Activated CD4-positive, alpha-beta T cell treated with anti-CD3 and anti-CD28 coated beads for 1 hour (primary cell): ENCODE measurements at places on chromosomes 11 and 22.

DNA sequence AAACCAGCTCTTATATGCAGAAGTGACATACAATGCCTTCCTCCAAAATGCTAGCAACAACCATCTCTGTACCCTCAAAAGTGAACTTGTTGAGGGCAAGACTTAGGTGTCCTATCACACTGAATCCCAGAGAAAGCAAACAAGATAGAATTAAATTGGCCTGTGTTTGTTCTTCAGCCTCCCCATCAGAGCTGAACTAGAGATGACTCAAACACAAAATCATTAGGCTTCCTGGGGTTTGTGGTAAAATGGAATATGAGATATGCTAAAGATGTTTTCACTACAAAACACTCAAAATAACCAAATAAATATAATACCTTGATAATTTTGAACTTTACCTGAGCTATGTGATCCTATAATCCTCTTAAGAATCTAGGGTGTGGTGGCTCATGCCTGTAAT lies 31.6 kb downstream of the ZNF214 start:
- no peak for DNase-seq

DNA sequence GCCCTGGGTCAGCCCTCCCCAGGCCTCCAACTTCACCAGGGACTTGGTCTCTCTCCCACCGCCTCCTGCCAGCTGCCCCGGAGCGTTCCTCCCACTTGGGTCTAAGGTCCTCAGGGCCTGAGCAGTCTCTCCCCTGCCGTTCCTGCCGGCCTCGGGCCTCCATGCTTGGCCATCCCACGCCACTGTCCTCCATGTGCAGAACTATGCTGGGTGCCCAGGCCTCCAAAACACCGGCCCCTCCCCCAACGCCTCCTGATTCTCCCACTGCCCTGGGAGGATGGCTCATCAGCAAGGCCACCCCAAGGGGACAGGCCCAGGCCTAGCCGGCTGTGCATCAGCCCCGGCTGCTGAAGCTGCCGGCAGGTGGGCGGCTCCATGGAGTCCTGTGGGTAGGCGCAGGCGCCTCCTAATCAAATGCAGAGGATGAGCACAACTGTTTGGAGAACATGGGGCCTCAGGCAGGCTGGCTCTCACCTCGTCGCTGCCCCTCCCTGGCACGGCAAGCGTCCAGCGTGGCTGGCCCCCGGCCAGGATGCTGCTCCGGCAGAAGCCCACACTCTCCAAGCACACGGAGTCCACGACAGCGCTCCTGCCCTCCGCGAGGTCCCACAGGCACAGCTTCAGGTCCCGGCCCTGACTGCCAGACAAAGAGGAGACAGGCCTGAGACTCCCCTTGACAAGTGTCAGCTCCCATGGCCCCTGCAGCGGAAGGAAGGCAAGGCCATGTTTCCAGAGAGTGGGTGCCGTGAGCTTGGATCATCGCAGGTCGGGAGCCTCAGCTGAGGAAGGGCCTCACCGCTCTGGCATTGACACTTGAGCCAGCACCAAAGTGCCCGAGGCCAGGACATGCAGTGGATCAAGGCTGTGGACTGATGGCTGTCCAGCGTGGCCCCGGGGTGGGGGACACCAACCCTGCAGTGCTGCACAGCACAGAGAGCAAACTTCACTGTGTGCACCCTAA lies 42.6 kb downstream of the GNB1L start:
- peak; percentile 4 for DNase-seq

DNA sequence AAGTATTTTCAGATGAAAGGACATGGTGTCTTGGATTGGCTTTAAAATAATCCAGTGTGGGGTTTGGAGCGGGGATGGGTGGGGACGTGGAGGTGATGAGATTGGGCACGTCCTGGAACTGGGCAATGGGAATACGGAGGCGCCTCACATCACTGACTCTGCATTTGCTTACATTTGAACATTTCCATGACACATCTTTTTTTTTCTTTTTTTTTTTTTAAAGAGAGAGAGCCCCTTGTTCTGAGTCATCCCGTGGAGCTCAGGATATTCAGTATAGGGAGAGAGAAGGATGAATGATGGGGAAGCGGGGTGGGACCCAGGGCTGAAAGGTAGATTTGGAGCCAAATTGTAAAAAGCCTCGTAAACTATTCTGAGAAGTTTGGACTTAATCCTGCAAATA lies 142.7 kb downstream of the FBXO7 start:
- no peak for DNase-seq

DNA sequence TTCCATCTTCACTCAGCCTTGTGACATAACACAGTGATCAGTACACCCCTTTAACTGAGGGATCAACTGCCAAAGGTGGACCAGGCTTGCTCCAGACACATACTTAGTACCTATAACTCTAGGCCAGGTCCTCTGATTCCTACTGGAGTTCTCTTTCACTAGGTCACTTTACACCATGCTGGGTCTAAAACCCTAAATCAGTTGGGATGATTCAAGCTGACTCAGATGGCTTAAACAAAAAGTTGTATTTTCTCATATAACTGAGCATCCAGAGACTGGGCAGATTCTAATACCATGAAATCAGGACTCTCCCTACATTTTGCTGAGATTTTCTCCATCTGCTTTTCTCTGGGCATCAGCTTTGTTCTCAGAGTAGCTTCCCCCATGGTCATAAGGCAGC lies 26.0 kb upstream of the FLI1 start:
- no peak for DNase-seq

DNA sequence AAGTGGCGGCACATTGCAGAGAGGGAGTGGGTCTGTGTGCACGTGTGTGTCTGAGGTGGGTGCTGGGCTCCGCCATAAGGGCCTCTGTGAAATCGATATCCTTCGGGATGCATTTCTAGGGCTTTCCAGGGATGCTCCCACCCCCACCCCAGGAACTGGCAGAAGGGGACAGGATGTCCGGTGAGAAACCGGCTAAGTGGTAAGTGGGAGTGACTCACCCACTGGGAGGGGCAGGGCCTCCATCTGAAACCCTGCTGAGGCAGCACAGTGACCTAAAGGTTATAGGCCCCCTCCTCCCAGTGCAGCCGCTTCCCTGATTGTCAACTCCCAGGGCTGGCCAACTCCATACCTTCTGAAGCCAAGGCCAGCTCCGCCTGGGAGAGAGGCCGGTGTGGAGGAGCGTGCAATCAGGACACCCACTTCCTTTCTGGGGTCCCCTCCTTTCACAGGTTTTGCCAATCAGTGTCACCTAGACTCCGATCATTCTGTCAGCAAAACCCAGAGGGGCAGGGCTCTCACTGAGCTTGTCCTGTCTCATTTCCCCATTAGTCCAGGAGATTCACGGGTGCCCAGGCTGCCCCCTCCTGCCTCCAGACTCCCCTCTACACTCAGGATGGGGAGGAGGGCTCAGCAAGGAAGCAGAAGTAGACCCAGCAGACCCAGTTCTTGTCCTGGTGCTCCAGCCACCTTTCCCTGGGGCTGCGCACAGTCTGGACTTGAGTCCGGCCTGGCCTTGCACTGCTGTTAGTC lies 44.5 kb downstream of the NECTIN1 start:
- DNase-seq, result no peak

GRCh38 chr22:33652615-33653014 lies 267.7 kb downstream of the LARGE1 start:
- no peak for DNase-seq

DNA sequence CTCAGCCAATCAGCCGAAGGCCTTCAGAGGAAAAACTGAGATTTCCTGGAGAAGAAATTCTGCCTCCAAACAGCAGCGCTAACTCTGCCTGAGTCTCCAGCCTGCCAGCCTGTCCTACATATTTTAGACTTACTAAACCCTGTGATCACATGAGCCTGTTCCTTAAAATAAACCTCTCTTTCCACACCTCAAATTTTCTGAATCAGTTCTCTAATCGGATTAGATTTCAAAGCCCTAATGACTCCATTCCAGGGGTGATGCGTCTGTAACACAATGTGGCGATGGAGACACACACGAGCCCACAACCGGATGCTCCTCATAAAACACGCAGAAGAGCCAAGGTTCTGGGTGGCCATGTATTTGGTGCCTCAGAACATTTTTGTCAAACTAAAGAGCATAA lies 1371.2 kb downstream of the BRD1 start:
- DNase-seq, result no peak

- no peak for DNase-seq
These were observed 516.6 kb downstream of the FAM181B start for GRCh38 chr11:82216927-82217570.

- no peak for DNase-seq
These were observed 9.9 kb downstream of the GVQW3 start for GRCh38 chr11:76391021-76391420.

DNA sequence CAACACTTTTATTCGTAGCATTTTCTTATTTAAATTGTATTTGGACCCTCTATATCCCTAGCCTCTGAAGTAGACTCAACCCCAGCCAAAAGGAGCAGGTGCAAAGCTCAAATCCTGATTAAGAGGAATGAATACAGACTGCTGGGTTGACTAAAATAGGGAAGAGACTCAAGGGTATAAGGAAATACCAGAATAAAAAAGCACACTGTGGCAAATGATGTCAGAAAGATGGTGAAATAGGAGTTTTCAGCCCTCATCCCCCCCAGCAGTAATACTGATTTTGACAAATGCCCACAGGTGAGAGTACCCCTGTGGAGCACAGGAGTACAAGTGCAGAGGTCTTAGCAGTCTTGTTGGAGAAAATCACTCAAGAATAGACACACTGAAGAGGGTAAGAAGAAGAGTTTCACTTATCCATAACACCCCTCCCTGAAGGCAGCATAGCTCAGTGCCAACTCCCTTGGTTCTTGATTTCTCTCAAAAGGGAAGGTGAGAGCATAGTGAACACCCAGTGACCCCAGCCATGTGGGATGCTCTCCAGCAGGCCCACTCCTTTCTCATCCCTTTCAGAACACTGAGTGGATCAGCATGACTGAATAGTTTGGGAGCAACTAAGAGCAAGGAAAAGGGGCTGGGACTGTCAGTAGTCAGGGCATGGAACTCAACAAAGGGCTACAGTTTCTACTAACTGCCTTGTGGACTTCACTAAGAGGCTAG lies 71.7 kb downstream of the TBC1D22A start:
- no peak for DNase-seq

GRCh38 chr11:33419924-33420323 lies 162.7 kb downstream of the HIPK3 start:
- no peak for DNase-seq

- no peak for DNase-seq
These were observed 38.2 kb downstream of the SHISA8 start for GRCh38 chr22:41876675-41877074.

DNA sequence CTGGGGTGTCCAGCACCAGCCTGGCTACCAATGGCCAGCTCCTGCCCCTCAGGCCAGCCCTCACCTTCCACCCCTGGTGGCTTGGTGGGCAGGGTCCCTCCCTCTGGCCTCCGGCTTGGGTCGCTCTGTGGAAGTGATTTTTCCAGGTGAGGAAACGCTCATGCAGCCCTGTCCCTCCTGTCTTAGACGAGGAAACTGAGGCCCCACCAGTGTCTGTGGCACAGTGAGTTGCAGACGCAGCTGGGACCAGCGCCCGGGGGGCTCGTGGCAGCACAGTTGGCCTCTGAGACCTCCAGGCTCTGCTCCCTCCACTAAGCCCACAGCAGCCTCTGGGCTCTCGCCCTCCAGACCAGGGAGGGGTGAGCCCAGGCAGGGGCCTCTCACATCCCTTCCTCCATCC lies 6.2 kb downstream of the B3GAT1 start:
- no peak for DNase-seq
